ENCODE measurements at places on chromosomes 1 and 21. TPM values are rescaled to one million over a fixed set of nuclear protein-coding genes. Genes with fewer than 3 reads are reported as not detected.

PTAFR gene
- 0.99 TPM for total RNA-seq

ASB17 gene
- not detected for total RNA-seq

MPL gene
- total RNA-seq: not detected

KCNJ9 gene
- total RNA-seq: not detected

RSPH1 gene
- total RNA-seq: not detected

ASTN1 gene
- not detected for total RNA-seq

COL8A2 gene
- total RNA-seq: 0.19 TPM

TMEM39B gene
- 28.4 TPM for total RNA-seq

CRNN gene
- not detected for total RNA-seq

SH2D1B gene
- total RNA-seq: not detected

IVL gene
- total RNA-seq: not detected

CFHR3 gene
- total RNA-seq: not detected

MYBPH gene
- total RNA-seq: not detected

LPAR3 gene
- 3.2 TPM for total RNA-seq

FCN3 gene
- not detected for total RNA-seq

MTARC1 gene
- not detected for total RNA-seq

CELA3B gene
- total RNA-seq: not detected

Data from activated naive CD8-positive, alpha-beta T cell treated with anti-CD3 and anti-CD28 coated beads, Interleukin-2, amount 10 ng/mL, durations not matched to agents 7 days and 5 days (primary cell).